ENCODE measurements at places on chromosomes 7 and 10. TPM values are rescaled to one million over a fixed set of nuclear protein-coding genes. Genes with fewer than 3 reads are reported as not detected.

DNA sequence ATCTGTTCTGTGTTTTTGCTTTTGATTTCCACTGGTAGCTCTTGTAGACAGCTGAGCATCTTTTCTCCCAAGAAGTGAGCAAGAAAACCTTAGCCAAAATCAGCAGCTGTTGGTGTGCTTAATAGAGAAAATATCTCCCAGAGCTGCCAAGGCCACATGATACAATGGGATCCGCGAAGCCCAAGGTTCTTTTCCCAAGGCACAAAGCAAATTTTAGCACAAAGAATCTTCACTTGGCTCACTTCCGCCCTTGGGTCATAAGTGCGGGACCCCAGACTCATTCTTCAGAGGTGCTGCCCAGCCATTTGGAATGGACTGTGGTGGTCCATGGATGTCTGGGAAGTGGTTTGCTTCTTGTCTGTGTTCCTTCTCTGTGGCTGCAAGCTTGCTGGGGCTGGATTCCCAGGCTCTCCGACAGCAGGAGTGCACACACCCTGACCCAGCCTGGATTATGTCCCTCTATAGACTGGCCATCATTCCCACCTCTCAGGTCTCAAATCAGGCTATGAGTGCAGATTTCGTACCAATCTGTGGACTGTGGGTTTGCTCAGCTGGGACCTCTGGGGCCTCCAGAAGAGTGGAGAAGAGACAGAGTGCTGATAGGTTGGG lies 93.0 kb upstream of the TMEM72 start:
- no peak for DNase-seq

DNA sequence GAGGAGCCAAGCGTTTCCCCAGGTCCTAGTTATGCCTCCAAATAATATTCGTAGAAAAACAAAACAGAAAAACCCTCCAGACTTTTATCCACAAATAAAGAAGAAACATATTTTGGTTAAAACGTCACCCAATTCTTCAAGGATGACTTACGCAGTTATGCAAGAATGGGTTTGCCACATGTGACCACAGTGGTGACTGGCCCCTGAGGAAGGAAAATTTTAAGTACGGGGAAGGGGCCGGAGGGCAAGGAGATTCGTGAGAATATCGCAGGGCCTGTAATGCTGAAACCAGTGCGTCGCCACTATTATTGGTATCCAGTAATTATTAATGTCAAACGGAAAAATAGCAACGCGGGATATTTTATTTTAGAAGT lies 537 bp upstream of the MRPS24 start:
- no peak for DNase-seq

DNA sequence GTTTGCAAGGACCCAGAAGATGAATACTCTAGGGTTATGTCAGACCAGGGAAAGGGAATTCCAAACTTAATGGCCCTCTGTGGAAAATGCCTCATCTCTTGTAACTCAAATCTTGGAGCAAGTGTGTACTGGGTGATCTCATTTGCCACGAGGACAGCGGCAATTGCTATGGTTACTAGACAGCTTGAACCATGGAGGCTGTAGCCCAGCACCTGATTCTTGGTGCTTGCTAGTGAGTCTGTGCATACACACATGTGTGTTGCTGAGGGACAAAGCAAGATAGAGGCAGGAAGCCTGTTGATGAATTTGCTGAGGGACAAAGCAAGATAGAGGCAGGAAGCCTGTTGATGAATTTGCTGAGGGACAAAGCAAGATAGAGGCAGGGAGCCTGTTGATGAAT lies 58.6 kb upstream of the FEZF1 start:
- DNase-seq = no peak

GRCh38 chr7:46468753-46469356 lies 547.8 kb upstream of the IGFBP3 start:
- no peak for DNase-seq

- DNase-seq = no peak
These were observed 67.1 kb upstream of the GSDME start for GRCh38 chr7:24824400-24824799.

GRCh38 chr10:110764378-110764777 lies 107.3 kb upstream of the PDCD4 start:
- no peak for DNase-seq

- no peak for DNase-seq
These were observed 101.6 kb downstream of the NPSR1 start for GRCh38 chr7:34759477-34760125.

GRCh38 chr7:94922457-94922856 lies 15.1 kb downstream of the PPP1R9A start:
- DNase-seq = no peak

DNA sequence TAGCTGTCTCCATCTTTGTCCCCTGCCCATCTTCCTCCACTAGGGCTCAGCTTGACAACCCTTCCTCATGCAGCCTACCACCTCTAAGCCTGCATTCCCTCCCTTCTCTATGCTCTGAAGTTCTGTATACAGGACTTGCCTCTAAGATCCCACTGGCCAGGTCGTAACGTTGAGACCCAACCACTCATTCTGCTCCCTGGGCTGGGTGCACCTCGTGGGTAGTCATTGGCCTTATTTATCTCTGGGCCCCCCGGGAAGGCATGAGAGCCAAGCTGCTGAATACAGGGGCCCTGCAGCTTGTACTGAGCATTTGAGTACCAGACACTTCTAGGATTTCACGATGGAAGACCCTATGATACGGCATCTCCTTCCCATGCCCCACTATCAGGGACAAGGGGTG lies 31.2 kb downstream of the MYL10 start:
- no peak for DNase-seq

- no peak for DNase-seq
These were observed 53.0 kb downstream of the PHF14 start for GRCh38 chr7:11026452-11027359.

GRCh38 chr7:70353330-70353945 lies 755.2 kb downstream of the AUTS2 start:
- DNase-seq = no peak

GRCh38 chr10:78626471-78626870 lies 442.3 kb upstream of the ZMIZ1 start:
- no peak for DNase-seq

C7orf33 gene
- not detected for total RNA-seq

TRIM50 gene
- total RNA-seq = 0.71 TPM

GJC3 gene
- total RNA-seq = 31.7 TPM

EVX1 gene
- not detected for total RNA-seq

GNB2 gene
- total RNA-seq = 179 TPM
